ENCODE measurements at places on chromosomes 6 and 20.

DNA sequence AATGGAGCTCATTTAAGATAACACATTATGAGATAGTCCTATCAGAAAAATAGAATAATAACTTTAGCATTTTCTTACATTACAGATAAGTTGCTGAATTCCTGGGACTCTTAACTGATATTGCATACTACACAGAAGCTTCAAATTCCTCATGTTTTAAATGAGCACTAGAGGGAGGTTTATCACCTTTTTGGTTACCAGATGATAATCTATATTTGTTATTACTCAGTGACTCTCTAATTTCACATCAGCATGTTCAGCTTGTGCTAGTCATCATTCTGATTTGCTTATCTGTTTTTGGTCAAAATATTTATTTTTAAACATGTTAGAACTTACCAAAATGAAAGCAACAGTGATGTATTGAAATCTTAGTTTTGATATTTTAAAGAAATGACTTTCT, 20.5 kb upstream of the GJA10 start:
- no peak for DNase-seq

GRCh38 chr6:147406783-147407182, 101.7 kb upstream of the SAMD5 start:
- no peak for DNase-seq

GRCh38 chr6:12363651-12364381, 73.7 kb downstream of the EDN1 start:
- no peak for DNase-seq

DNA sequence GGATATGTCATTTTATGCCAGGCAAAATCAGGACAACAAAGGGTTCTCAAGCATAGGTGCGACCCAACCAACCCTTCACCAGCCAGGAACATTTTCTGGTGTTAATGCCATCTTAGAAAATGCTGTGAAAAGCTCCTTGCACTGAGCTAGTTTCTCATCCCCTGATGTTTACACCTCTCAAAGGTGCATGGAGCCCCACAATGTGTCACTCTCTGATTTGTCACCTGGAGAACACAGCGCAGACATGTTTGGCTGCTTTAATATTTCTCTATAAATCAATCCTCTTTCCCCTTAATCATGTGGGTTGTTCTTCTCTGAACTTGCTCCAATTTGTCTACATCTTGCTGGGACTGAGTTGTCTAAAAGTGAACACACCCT, 244.3 kb downstream of the TSHZ2 start:
- no peak for DNase-seq

DNA sequence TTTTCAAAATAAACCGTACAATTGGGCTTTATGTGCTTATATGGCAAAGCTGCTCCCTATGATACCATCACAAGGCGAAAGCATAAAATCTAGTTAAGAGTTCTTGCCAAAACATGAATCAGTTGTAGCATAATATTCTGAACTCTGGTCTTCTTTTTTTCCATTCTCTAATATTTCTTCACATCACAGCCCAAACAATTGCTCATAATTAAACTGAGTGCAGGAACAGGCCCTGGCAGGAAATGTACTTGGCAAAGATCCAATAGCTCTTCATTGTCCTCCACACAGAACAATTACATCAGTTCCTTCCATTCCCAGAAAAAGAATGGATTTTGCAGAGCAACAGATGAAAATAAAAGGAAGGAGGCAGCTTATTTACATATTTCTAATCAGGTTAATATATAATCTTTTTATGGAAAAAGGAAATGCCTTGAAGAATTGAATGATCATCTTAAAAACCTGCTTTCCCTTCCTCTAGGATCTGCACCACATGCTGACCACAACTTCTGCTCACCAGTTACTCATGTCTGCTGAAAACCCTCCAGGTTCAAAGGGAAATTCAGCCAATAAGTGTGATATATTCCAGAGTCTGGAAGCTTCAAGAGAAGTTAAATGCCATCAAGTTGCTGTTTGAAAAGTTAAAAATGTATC, 123.3 kb upstream of the COL21A1 start:
- DNase-seq, result no peak

- DNase-seq, result no peak
These were observed 49.4 kb downstream of the CTCFL start for GRCh38 chr20:57475388-57476083.

DNA sequence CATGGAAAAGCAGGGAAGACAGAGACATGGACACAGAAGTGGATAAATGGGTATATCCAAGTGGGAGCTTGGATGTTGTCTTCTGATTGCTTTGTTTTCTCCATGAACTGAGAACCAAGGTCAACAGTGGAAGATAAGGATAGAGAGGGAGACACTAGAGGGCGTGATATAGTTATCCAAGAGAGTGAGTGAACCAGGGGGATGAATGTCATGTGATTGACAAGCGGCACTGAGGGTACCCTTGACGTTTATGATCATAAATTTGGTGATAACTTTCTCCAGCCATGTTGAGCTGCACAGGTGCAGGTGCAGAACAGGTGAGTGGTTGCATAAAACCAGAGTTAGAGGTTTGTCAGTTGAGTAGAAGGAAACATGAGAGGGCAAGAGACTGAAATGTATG, 20.7 kb downstream of the EBF4 start:
- no peak for DNase-seq

DNA sequence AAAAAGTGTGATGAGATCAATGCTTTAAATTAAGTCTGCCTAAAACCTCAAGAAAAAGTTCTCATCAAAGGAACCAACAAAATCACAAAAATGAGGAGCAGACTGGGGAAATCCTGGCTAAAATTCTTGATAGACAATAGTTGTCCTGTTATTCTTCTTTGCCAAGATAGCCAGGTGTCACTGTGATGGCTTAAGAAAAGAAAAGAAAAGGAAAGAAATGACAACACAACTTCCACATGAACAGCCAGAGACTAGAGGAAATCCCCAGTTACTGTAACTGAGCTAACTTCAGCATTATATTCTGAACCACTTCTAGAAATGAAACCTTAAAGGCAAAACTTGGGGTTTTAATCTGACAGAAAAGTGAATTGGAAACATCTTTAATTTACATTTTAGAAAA, 129.6 kb downstream of the CD24 start:
- DNase-seq, result no peak

DNA sequence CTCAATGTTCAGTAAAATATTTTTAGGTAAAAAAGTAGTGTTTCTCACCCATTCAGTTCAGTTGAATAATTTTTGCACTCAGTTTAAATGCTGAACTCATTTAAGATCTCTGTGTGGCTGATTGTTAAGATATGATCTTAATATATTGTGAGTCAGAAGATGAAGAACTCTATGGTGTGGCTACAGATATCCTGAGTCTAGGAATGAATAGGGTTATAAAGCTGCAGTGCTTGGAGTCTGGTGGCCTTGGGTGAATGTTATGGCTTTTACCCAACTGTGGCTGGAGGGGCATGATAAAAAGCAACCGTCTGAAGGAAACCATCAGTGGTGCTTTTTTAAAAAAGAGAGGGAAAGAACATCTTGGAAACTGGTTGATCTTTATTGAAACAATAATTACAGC, 65.9 kb downstream of the CCN2 start:
- no peak for DNase-seq

GRCh38 chr6:15948930-15949900, 179.7 kb upstream of the MYLIP start:
- DNase-seq, result no peak

- DNase-seq, result no peak
These were observed 494.2 kb upstream of the JAG1 start for GRCh38 chr20:11168026-11168425.

GRCh38 chr6:155498370-155498769, 42.7 kb upstream of the NOX3 start:
- DNase-seq, result no peak

DNA sequence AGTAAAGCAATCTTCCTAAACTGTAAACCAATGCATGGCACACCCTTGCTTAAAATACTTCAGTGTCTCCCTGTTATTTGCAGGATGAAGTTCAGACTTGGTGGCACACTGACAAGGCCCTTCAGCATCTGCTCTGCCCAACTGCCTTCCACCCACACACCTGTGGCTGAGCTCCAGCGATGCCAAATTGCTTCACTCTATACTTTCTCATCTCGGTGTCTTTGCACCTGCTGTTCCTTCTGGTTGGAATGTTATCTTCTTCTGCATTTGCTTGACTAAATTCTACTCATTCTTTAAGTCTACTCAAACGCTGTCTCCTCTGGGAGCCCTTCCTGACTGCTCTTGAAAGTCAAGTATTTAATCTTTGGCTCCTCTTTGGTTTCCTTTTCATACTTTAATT, 100.1 kb upstream of the SUPT3H start:
- DNase-seq, result no peak

GRCh38 chr6:16944596-16944995, 157.3 kb upstream of the STMND1 start:
- no peak for DNase-seq

DNA sequence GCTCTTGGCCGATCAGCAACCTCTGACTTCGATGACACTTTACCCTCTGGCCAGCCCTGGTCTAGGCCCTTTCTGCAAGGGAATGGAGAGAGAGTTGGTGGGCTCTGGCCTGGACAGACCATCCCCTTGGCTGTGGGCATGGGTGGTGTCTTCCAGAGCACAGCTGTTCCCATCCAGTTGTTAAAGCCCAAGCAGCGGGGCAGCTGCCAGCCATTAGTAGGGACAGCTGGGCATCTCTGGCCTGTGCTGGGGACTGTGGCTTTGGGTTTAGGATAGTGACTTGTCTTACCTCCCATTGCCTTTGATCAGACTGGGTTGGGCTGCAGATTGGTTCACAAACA, 2.8 kb downstream of the CDC25B start:
- no peak for DNase-seq

DNA sequence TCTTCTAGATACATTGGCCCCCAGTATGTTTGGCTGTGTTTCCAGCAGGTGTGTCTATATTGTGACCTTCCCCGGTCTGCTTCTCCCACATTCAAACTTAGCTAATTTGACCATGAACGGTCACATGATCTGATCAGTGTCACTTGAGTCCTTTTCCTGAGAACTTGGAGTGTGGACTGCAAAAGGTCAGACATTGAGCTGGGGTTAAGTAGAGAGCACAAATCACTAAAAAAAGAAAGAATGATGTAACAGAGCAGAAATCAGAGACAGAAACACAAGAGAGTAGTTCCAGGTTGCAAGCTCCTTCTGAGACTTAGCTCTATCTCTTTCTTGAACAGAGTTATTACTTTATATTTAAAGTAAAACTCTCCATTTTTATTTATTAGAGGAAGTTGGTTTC, 733.9 kb downstream of the CBLN4 start:
- no peak for DNase-seq

- no peak for DNase-seq
These were observed 515.2 kb upstream of the ARID1B start for GRCh38 chr6:156262014-156262413.

DNA sequence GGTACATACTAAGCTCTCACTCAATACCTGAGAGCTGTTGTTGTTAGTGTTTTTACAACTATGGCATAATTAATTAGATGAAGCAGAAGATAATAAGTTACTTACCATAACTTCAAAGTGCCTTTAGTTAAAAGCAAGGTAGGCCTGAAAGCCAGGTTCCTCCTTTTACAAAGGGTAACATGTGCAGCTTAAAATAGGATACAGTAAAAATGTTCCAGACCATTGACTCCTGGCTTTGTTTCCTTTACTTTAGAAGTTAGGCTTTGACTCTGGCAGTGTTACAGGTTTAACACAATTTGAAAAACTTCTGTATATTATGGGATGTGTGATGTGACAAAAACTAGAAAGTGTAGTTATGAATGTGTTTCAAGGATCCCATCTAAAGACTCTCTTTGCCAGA, 522.5 kb downstream of the EPM2A start:
- no peak for DNase-seq

DNA sequence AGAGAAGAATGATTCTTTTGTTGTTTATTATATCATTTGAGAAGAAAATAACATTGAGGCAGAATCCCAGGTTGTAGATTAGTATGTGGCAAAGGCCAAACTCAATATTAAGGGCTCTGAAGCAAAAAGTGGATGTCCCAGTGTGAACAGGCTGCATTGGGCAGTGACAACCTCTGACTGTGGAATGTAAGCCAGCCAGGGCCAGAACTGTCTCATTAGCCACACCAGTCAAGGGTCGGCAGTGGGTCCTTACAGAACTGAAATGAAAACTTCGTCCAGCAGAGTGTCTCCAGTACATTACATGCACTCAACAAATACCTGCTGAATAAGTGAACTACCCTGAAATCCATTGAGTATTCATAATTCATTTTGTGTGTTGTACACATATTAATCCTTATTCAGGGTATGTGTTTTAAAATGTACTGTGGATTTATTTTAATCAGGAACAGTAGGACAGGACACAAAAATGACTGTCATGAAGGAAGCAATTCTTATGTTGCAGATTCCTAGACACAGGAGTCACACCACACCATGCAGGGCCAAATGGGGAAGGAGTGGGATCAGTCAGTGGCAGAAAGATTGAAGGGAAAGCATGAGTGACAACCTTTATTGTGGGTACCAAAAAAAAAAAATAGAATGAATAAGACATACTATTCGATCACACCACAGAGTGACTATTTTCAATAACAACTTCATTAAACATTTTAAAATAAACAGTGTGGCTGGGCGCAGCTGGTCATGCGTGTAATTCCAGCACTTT, 64.9 kb upstream of the UTRN start:
- DNase-seq, result no peak

DNA sequence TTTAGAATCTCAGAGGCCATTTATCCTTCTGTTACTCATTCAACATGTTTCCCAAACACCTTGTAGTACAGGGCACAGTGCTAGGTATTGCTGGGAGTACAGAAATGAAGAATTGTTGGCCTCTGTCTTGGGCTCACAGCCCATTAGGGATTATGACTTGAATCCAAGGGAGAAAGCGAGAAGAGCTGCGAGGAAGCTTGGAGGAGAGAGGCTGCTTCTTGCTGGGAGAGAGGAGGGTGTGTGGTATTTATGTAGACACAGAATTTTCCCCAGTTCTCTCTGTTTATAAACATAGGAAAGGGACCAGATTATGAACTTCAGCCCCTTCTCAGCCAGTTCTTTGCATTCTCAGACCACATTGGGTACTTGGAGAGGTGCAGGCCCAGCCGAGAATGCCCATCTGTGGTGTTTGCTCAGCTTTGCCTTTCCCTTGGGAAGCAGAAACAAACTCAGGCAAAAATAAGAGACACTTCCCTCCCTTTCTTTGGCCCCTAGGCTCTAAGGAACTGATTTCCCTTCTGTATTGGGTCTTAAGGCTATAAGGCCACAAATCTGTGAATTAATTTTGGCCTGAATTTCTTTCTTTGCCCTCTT, 17.9 kb downstream of the CHMP4B start:
- DNase-seq, result no peak

DNA sequence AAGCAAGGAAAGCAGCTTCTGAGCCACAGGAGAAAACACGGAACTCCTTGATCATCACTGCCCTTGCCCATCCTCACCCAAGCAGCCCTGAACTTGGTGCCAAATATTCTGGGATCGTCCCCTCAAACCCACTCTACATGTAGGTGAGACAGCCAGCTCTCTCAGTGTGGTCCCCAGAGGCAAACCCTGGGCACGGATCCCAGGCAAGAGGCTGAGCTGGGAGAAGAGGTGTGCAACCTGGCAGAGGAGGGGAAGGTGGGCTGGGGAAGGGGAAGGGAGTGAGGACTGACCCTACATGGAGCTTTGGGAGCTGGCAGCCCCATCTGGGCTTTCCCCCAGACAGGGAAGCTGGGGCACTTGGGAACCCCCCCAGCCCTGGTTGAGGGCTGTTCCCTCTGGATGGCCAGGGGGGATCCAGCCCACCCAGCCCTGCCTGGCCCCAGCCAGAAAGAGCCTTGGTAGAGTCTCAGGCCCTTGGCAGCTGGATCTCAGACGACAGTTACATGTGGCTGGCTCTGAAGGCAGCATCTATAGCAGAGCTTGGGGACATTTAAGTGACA, 186.2 kb upstream of the CST7 start:
- no peak for DNase-seq

All from effector memory CD4-positive, alpha-beta T cell (primary cell).